Posterior vena cava (tissue), 2 donors: ENCODE measurements at places on chromosomes 3 and 15.

- DNase-seq, result no peak
Observed at GRCh38 chr15:98438326-98438725, 210.0 kb upstream of the IGF1R start.

- DNase-seq, result no peak
Observed at GRCh38 chr15:74418575-74419338, 15.0 kb downstream of the SEMA7A start.

GRCh38 chr3:124878561-124879336, 8.4 kb downstream of the ITGB5 start:
- peak; percentile 83 for DNase-seq

GRCh38 chr3:23743141-23743784, 62.5 kb upstream of the UBE2E1 start:
- no peak for DNase-seq

DNA sequence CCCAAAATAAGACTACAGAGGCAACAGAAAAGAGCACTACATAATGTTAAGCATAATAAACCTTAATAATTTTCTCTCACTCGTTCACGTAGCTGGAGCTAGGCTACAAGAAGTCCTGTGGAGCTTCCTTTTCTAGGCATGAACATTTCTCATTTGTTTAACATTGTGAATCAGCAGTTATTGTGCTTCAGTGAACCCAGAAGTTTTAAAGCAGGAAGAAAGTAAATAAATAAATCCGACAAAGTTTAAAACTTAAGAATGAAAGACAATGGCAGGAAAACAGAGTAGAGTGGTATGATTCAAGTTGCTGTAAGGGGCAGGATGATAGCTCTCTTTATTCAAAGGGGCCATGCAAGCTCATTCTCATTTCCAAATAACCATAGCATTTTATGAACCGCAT, 191.8 kb downstream of the LSAMP start:
- DNase-seq, result no peak

DNA sequence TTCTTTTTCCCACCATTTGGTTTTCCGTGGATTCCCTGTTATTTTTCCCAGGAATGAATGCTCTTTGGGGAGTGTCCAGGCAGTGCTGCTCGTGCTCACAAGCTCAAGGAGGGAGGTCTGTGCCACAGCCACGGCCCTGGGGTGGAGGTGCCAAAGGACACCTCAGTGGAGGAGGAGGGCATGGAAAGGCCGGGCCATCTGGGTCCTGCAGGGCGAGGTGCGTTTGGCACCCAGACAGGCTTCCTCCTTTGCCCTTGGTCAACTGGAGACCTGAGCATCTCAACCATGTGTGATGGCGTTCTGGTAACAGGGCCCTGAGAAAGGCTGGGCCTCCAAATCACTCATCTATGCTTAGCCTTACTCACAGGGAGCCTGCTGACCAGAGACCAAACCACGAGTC, 25.4 kb downstream of the KY start:
- no peak for DNase-seq
